Endothelial cell of umbilical vein (primary cell): ENCODE measurements at places on chromosomes 1 and 21.
A peak's percentile ranks its signal among the peaks of the same experiment; 100 is the strongest.

- no peak for DNase-seq
Observed at GRCh38 chr1:176460544-176461336, 2.2 kb upstream of the PAPPA2 start.

DNA sequence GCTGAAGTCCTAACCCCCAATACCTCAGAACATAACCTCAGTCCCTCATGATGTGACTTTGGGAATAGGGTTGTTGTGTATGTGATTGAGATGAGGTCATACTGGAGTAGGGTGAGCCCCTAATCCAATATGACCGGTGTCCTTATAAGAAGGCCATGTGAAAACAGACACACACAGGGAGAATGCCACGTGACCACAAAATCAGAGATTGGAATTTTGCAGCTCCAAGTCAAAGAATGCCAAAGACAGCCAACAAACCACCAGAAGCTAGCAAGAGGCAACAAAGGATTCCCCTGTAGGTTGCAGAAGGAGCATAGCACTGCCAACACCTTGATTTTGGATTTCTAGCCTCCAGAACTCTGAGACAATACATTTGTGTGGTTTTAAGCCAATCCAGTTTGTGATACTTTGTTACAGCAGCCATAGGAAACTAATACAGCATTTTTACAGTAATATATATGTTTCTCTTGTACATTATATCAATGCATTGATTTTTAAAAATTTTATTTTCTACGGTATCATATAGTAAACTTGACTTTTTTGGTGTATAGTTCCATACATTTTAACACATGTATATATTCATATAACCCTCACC is 5.4 kb downstream of the ZSWIM5 start:
- no peak for DNase-seq

GRCh38 chr21:41953831-41954653 is at the start of gene C2CD2:
Gene C2CD2 (minus strand): TSS chr21:41954018. CDS start chr21:41953648, 370 bp downstream.
- DNase-seq: peak; percentile 86

- no peak for DNase-seq
Observed at GRCh38 chr1:74395571-74395970, 116.8 kb downstream of the LRRC53 start.

DNA sequence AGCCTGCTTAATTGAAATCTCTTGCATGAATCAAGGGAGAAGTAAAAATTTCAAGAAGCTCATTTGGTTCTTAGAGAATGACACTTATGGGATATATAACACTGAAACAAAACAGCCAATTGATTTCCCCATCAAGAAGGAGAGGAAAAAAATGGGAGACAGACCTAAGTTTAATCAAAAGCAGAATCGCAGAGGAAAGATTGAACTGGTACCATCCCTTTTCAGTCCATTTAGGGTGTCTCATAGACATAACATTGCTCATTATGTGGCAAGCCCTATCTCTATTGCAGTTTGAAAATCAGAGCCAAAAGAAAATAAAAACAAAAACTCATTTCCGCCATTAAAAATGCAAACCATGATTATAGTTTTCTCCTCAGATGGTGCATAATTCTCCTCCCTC is 119.6 kb downstream of the AK5 start:
- DNase-seq: no peak

- DNase-seq: no peak
Observed at GRCh38 chr1:12436345-12436658, 181.7 kb downstream of the DHRS3 start.

DNA sequence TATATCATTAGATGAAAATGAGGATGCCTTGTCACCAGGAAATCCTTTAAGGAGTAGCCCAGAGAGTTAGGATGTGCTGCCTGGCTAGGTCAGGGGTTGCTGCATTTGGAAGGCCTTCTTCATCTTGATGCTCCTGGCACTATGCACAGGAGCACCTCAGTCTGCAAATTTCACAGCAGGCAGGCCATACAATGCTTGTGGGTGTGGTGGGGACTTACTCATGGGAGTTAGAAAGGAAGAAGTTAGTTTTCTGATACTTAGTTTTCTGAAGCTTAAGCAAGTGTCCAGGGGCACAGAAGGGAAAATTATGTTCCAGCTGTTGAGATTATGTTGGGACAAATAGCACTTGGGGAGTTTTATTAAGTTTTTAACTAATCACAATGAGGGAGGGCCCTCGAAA is 11.4 kb downstream of the HLX start:
- DNase-seq: no peak

- DNase-seq: peak; percentile 90
Observed at GRCh38 chr21:18155508-18156193, 89.0 kb upstream of the CHODL start.

DNA sequence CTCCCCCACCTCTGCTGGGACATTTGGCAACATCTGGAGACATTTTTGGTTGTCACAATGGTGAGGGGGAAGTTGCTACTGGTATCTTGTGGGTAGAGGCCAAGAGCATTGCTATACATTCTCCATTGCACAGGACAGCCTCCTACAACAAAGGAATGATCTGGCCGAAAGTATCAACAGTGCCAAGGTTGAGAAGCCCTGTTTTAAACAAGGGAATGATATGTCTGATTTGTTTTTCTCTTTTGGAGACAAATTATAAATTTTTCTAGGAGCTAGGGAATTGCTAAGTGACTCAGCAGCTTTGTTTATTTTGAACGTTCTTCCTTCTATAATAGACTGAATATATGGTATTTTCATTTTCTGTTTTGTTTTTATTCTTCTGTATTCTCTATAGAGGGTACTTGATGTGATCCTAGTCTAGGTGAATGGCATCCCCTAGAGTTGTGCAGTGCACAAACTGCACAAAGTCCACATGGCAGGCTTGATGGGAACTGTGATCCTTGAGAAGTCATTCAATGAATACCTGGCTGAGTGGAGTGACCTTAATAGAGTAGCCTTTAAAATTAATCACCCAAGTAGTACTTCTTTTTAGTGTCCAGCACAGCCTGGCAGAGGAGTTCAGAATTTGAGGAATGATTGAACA is 288.6 kb upstream of the USP24 start:
- no peak for DNase-seq

GRCh38 chr1:226086776-226087175 is 24.3 kb downstream of the H3-3A start:
- DNase-seq: no peak

GRCh38 chr1:93056214-93056613 is 22.9 kb upstream of the MTF2 start:
- DNase-seq: peak; percentile 19

DNA sequence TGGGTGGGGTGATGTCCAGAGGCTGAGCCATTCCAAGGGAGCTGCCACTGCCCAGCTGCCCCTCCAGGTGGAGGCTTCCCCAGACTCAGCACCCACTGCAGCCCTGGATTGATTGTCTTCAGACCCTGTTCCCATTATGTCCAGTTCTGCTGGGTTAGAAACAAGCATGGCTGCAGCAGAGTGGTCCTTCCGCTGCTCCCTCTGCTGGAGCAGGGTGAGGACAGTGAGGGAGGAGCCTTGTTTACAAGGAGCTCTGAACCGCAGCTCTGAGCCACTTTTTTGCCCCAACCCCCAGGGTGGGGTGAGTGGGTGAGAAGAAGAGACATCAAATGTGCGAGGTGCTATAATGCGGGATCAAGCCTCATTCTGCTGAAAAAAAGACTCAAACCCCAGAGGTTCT is 2.3 kb downstream of the TNNT2 start:
- DNase-seq: no peak

GRCh38 chr1:160104486-160104885 is 6.1 kb upstream of the IGSF8 start:
- DNase-seq: no peak
